A549 treated with DMSO at 1 μM for 4 hours (cell line): ENCODE measurements at places on chromosomes 16 and 17. TPM values are rescaled to one million over a fixed set of nuclear protein-coding genes. Genes with fewer than 3 reads are reported as not detected.

The RASL10B gene
- total RNA-seq = 0.06 to 0.13 TPM (median 0.10 TPM) in 4 of 5 replicates, not detected in the other

The SMIM5 gene
- total RNA-seq = 0.55 to 0.83 TPM (median 0.64 TPM) in 5 replicates

The CD300LF gene
- total RNA-seq = not detected in 5 replicates

The KCNH4 gene
- 0.31 to 0.60 TPM (median 0.44 TPM) in 5 replicates for total RNA-seq

The RHBDF1 gene
- 24.9 to 31.2 TPM (median 28.4 TPM) in 5 replicates for total RNA-seq
